Activated naive CD8-positive, alpha-beta T cell treated with anti-CD3 and anti-CD28 coated beads for 36 hours (primary cell): ENCODE measurements at places on chromosomes 6 and 20.

DNA sequence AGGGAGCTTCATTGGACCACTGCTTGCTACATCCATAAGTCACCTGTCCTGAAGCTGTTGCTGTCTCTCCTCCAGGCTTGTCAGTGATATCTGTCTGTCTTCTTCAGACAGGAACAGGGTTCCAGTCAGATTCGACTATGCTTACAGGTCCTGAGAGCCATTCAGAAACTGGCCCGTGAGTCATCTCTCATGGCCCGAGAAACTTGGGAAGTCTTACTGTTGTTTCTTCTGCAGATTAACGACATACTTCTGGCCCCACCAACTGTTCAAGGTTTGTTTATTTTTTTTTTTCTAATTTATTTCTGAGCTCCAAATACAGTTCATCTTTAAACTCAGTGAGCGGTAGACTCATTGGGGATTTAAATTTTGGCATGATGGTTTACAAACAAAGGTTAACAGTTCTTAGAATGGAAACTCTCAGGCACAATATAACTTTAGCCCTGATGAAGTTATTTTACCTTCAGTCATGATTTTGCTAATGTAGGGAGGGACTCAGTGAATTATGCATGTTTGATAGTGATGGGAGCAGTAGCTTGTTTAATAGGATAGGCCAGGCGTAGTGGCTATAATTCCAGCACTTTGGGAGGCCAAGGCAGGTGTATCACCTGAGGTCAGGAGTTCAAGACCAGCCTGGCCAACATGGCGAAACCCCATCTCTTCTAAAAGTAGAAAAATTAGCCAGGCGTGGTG lies 24.7 kb downstream of the RALGAPB start:
- no peak for DNase-seq

- no peak for DNase-seq
Observed at GRCh38 chr6:307065-307814, 15.0 kb downstream of the DUSP22 start.

DNA sequence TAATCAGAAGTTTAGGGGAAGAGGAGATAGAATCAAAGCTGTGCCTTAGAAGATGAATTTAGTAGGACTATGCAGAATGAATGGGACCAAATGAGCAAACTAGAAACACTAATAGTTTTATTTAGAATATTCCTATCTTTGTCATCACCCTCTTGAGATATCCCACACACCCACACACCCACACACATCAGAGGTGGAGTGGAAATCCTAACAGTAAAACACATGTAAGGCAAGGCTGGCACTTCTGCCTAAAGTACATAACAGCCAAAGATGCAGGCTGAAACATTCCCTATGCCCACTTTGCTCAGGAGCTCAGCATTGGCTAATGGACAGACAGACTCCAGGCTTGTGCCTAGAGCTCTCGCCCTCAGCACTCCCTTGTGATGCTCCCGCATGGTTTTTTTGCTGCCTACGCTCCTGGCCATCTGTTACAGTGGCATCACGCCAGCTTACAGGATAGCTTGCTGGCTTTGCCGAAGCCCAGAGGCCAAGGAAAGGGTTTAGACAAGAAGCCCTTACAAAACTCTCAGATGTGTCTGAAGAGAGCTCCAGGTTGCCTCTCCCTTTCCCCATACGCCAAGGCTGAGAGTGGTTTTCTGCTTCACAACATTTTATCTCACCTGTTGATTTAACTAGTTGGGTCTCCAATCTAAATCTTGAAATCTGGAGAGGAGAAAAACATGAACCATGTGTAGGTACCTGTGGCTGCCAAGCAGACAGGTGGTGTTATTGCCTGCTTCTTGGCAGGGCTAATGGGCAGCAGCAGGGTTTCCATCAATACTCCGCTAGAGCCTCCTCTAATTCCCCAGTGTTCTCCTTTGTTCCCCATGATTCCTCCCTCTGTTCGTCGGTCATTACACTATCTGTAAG lies 282.6 kb upstream of the ID4 start:
- no peak for DNase-seq

GRCh38 chr6:96963809-96964208 lies 39.3 kb downstream of the KLHL32 start:
- DNase-seq = no peak

DNA sequence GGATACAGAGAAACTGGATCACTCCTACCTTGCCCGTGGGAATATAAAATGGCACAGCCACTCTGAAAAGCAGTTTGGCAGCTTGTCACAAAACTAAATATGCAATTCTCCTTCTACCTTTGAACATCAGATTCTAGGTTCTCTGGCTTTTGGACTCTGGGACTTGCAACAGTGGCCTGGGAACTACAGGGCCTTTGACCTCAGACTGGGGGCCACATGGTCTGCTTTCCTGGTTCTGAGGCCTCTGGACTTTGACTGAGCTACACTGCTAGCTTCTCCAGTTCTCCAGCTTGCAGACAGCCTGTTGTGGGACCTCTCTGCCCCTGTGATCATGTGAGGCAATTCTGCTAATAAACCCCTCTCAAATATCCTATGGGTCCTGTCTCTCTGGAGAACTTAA lies 168.8 kb downstream of the CDH26 start:
- DNase-seq = no peak

DNA sequence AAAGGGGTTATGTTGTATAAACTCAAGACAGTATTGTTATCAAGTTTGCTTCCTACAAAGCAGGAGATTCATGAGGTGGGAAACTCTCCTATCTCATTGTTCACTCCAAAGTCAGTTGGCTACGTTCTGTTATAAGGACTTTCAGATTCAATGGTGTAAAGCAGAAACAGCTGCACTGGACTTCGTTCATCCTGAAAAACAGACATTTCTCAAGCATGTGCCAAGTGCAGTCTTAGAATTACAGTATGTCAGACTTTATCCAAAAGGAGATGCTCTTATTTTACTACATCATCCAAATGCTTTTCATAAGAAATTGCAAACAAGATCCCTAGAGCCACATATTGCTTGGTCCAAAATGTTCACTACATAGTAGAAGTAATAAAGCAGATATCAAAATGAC lies 14.9 kb downstream of the COL21A1 start:
- DNase-seq = no peak

DNA sequence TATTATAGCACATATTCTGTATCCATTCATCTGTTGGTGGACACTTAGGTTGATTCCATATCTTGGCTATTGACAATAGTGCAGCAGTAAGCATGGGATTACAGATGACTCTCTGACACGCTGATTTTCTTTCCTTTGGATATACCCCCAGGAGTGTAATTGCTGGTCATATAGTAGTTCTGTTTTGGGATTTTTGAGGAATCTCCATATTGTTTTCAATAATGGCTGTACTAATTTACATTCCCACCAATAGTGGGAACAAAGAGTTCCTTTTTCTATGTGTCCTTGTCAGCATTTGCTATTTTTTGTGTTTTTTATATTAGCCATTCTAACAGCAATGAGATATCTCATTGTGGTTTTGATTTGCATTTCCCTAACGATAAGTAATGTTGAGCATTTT lies 309.0 kb upstream of the JARID2 start:
- DNase-seq = no peak

DNA sequence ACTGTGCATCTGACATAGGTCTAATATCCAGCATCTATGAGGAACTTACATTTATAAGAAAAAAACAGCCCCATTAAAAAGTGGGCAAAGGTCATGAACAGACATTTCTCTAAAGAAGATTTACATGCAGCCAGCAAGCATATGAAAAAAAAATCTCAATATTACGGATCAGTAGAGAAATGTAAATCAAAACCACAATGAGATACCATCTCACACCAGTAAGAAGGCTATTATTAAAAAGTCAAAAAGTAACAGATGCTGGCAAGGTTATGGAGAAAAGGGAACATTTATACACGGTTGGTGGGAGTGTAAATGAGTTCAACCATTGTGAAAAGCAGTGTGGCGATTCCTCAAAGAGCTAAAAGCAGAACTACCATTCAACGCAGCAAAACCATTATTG lies 13.1 kb downstream of the METTL24 start:
- no peak for DNase-seq

- DNase-seq = no peak
Observed at GRCh38 chr6:118469468-118469867, 78.6 kb upstream of the PLN start.

GRCh38 chr6:34457742-34458735 lies 7.8 kb upstream of the PACSIN1 start:
- DNase-seq = no peak

- no peak for DNase-seq
Observed at GRCh38 chr6:33139596-33140206, 52.6 kb downstream of the COL11A2 start.

DNA sequence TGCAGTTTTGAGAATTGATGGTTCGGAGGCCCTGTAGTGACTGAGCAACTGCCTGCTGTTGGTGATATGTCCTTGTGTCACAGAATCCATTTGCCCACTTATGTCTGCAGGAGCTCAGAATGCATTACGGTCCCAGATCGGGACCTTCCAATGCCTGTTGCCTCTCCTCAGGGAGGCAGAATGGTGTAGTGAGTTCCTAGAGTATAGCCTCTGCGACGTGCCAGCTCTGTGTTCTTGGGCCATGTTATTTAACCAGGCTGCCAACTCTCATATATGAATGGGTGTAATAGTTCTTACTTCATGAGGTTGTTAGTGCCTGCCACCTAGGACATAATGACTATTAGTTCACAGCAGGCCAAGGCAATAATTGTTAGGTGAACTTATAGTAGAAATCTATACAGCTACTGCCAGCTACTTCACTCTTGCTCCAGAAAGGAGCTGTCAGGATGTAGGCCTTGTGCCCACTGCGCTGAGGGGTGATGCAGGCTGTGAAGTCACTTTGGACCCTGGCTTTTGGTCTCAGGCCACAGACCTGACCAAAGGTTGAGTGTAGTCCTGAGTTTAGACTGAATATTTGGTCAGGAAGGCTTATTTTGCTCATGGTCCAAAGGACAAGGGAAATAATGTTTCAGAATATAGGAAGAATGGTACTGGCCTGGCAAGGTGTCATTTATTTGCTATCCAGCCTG lies 82.1 kb downstream of the ASXL1 start:
- DNase-seq = no peak

GRCh38 chr6:137724018-137724403 lies 143.0 kb upstream of the TNFAIP3 start:
- DNase-seq = no peak

DNA sequence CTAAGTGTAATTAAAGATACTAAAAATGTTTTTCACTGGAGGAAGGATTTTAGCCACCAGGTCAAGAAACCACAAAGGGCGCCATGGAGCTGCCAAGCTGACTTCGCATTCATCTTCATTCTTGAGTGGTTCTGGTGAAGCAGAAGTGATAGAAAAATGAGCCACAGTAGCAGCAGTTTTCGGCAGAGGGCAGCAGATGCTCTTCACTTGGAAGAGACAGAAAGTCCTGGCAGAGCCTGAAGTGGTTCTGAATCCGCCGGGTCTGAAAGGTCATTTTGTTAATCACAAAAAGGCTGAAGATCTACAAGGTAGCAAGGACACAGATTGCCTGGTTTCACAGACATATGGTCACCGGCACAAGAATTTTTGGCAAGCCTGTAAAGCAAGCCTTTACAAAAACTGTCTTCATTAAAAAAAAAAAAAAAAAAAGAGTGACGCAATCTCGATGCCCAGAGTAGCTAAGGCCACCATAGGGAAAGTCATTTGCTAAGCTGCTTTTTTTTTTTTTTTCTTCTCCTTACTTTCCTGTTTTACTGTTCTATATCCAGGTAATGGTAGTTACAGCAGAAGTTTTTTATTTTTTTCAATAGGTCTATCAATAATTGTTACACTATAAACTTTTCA lies 345.1 kb upstream of the AGPAT4 start:
- DNase-seq = no peak

DNA sequence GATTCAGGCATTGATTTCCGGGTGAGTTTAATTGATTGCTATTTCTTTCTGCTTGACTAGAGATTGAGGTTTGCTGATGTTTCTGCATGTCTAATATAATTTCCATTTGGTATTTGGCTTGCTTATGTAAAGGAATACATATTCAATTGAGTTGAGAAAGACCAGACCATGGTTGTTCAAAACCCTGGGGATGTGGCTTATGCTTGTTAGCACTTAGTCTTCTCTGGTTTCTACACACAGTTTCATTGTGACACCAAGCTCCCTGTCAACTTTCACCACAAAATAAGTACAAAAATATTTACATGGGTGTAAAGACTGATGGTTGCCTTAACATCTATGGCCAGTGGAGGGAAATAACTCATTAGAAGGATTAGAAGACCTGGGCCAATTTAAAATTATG lies 209.6 kb downstream of the CDH26 start:
- DNase-seq = no peak
